ENCODE measurements at places on chromosomes 2 and 18.
A peak's percentile ranks its signal among the peaks of the same experiment; 100 is the strongest.

- H3K27me3 ChIP-seq, result no peaks in the 10 kb centered on the region
- H3K4me3 ChIP-seq, result no peak overlapping the region
- peaks cover 42% of the 10 kb centered on the region for H3K36me3 ChIP-seq
- H3K4me1 ChIP-seq, result no peaks in the 10 kb centered on the region
Observed at GRCh38 chr18:3279201-3280185, 17.6 kb downstream of the MYL12B start.

GRCh38 chr2:134324430-134324829 is 70.6 kb downstream of the MGAT5 start:
- H3K27me3 ChIP-seq, result no peaks in the 10 kb centered on the region
- H3K4me1 ChIP-seq, result peaks cover 25% of the 10 kb centered on the region
- no peak overlapping the region for H3K27ac ChIP-seq
- DNase-seq, result no peak

GRCh38 chr2:58514252-58514651 is 273.1 kb upstream of the FANCL start:
- H3K4me1 ChIP-seq, result no peaks in the 10 kb centered on the region
- DNase-seq, result no peak
- H3K27ac ChIP-seq, result no peak overlapping the region
- H3K36me3 ChIP-seq, result no peaks in the 10 kb centered on the region
- no peaks in the 10 kb centered on the region for H3K27me3 ChIP-seq

DNA sequence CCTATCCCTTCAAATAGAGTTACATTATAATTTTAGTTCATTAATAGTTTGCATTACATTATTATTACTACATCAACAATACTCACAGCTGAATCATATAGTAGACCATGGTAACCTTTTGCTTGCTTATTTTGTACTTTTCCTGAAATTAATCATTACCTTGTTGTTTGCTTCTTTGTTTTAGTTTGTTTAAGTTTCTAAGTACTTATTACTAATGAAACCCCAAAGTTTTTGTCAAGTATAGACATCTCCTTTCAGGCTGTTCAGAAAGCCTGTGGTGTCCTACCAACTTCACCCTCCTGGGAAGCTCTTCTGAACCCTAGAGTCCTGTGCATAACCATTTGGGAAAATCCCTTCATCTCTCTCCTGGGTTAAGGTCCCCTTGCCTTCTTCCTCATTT is 43.5 kb upstream of the LAPTM4A start:
- H3K4me1 ChIP-seq, result no peaks in the 10 kb centered on the region
- H3K27ac ChIP-seq, result no peak overlapping the region
- H3K27me3 ChIP-seq, result no peaks in the 10 kb centered on the region
- no peaks in the 10 kb centered on the region for H3K36me3 ChIP-seq
- no peak overlapping the region for H3K4me3 ChIP-seq

DNA sequence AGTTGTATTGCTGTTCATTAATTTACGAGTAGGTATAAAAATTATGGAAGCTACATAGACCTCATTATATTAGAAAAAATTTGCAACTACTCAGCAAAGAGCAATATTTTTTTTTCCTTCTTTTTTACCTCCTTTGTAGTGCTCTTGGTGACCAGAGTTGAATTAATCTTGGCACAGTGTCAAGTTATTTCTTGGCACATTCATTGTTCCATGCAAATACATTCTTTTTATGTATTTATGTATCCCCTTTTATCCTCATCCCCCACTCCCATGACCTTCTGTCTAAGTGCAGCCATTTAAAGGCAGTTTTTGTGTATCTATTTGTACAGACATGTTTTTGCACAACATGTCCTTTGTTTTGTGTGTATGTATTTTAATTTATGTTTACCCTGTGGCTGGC is 224.5 kb downstream of the CCDC102B start:
- no peak overlapping the region for H3K4me3 ChIP-seq
- H3K4me1 ChIP-seq, result no peaks in the 10 kb centered on the region
- no peak overlapping the region for H3K27ac ChIP-seq
- no peaks in the 10 kb centered on the region for H3K27me3 ChIP-seq

- peaks cover 44% of the 10 kb centered on the region for H3K4me1 ChIP-seq
- H3K27ac ChIP-seq, result peak overlapping the region; percentile 95
- DNase-seq, result no peak
- H3K36me3 ChIP-seq, result no peaks in the 10 kb centered on the region
- H3K27me3 ChIP-seq, result no peaks in the 10 kb centered on the region
Observed at GRCh38 chr18:56651771-56652092, 573 bp downstream of the WDR7 start.

- DNase-seq, result no peak
- H3K36me3 ChIP-seq, result no peaks in the 10 kb centered on the region
- no peak overlapping the region for H3K4me3 ChIP-seq
- no peaks in the 10 kb centered on the region for H3K4me1 ChIP-seq
- H3K27ac ChIP-seq, result no peak overlapping the region
Observed at GRCh38 chr18:2471523-2471922, 99.8 kb downstream of the METTL4 start.

- H3K27me3 ChIP-seq, result no peaks in the 10 kb centered on the region
- no peaks in the 10 kb centered on the region for H3K4me1 ChIP-seq
Observed at GRCh38 chr2:54928719-54929118, 121.5 kb downstream of the RTN4 start.

- H3K4me3 ChIP-seq, result no peak overlapping the region
- no peak overlapping the region for H3K27ac ChIP-seq
- H3K27me3 ChIP-seq, result peaks cover 3% of the 10 kb centered on the region
- H3K4me1 ChIP-seq, result no peaks in the 10 kb centered on the region
Observed at GRCh38 chr2:238601433-238602222, 174.9 kb downstream of the ASB1 start.

DNA sequence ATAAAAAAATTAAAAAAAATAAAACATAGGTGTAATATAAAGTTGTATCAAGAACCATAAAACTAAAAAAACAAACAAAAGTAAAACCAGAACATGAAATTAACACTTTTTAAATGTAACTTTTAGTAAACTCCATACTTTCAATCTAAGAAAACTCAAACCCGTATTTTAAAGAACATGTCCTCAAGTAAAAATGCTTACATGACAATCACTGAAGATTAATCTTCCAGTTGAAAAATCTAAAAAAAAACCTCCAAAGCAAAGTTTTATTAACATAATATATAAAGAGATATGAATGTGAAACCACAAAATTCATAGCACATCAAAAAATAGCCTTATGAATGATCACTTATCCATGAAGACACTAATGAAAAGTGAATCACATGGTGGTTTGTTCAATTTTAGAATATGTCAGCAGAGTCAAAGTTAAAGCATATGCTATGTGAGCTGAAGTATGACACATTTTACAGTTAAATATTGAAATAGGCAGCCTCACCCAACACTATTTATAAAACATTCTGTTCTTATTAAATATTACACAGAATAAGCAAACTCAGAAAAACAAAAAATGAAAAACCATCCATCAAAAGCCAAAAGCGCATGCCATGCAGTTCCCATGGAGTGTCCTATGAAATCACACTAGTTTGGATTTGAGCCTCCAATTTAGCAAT is 23.1 kb upstream of the CHAC2 start:
- H3K4me1 ChIP-seq, result no peaks in the 10 kb centered on the region
- H3K4me3 ChIP-seq, result no peak overlapping the region
- DNase-seq, result no peak
- H3K36me3 ChIP-seq, result peaks cover 21% of the 10 kb centered on the region

GRCh38 chr2:186590759-186591505 is 1.1 kb downstream of the ITGAV start:
- H3K27me3 ChIP-seq, result no peaks in the 10 kb centered on the region
- H3K27ac ChIP-seq, result peak overlapping the region; percentile 69
- DNase-seq, result peak; percentile 50
- peaks cover 19% of the 10 kb centered on the region for H3K4me1 ChIP-seq
- peak overlapping the region; percentile 90 for H3K4me3 ChIP-seq
- H3K36me3 ChIP-seq, result no peaks in the 10 kb centered on the region

GRCh38 chr2:129752686-129753085 is 226.8 kb upstream of the RAB6C start:
- DNase-seq, result no peak
- no peaks in the 10 kb centered on the region for H3K27me3 ChIP-seq
- no peaks in the 10 kb centered on the region for H3K4me1 ChIP-seq

DNA sequence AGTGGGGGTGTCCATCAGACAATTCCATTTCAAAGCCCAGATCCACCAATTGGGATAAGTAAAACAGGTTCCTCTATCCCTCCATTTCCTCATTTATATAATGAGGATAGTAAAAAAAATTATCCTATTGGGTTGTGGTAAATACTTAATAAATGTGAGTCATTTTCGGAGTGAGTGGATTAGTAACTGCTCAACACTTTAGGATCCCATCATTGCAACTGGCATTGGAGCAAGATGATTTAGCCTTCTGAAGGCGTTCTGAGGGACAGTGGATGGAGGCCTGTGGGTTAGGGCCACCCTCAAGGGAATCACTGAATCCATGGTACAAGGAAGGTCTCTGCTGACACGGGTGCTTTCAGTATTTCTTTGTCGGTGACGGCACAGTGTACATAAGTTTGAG is 108.6 kb upstream of the FZD7 start:
- no peak for DNase-seq

DNA sequence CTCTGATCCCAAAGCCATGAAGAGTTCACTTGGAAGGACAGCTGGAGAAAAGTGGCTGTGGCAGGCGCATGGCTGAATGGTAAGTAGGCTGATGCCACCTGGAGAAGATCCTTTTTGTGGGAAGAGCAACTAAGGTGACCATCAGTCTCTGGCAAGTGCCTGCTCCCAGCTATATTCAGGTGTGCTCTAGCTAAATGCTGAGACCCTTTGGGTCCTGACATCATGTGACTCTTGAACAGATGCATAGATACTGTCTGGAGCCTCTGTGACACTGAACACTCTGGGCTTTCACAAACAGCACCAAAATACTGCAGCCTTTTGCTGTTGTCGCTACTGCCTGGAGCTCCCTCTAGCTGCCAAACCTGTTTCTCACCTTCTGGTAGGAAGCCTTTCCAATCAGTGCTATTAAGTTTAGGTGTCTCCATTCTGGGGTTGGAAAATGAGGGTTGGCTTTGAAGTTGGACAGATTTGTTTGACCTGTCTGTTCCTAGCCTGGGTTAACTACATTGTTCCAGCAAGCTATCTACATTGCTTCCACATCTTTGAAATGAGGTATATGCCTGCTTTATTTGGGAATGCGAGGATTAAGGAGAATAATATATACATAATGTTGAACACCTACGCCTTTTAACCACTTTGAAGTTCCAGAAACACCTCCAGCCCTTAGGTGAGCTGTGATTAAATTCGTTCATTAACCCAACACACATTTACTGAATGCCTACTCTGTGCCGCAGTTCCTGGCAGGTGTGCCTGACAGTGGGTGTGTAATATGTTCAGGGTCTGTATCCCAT is 3.1 kb downstream of the EGR4 start:
- peaks cover 35% of the 10 kb centered on the region for H3K4me1 ChIP-seq
- H3K27me3 ChIP-seq, result peaks cover 24% of the 10 kb centered on the region
- no peak overlapping the region for H3K27ac ChIP-seq
- H3K4me3 ChIP-seq, result no peak overlapping the region
- no peaks in the 10 kb centered on the region for H3K36me3 ChIP-seq

DNA sequence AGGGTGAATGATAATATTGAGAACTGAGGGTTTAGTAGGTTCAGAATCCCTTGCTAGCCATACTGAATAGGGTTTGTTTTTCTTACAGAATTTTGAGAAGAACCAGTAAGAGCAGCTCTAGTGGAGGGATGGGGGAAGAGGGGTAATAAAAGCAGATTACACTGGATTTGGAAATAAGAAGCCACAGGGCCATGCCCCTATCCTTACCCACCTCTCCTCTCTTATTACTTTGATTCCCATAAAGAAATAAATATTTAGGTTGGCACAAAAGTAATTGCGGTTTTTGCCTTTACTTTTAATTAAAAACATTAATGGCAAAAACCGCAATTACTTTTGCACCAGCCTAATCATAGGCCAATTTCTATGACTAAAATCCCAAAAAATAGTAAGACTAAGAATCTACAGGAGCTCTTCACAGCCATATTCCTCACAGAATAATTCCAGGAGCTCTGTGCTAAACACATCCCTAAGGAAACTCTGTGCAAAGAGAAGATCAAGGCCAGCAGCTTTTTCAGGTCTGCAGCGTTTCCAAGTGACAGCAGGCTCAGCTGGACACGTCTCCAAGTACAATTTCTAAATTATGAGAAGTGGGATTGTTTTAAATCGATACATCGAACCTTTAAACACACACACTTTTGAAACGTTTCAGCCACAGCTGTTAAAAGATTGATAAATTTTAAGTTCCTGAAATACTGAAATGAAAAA is 58.4 kb upstream of the RTN4 start:
- H3K4me1 ChIP-seq, result no peaks in the 10 kb centered on the region
- H3K27me3 ChIP-seq, result no peaks in the 10 kb centered on the region
- no peak overlapping the region for H3K4me3 ChIP-seq
- H3K36me3 ChIP-seq, result no peaks in the 10 kb centered on the region
- H3K27ac ChIP-seq, result no peak overlapping the region

DNA sequence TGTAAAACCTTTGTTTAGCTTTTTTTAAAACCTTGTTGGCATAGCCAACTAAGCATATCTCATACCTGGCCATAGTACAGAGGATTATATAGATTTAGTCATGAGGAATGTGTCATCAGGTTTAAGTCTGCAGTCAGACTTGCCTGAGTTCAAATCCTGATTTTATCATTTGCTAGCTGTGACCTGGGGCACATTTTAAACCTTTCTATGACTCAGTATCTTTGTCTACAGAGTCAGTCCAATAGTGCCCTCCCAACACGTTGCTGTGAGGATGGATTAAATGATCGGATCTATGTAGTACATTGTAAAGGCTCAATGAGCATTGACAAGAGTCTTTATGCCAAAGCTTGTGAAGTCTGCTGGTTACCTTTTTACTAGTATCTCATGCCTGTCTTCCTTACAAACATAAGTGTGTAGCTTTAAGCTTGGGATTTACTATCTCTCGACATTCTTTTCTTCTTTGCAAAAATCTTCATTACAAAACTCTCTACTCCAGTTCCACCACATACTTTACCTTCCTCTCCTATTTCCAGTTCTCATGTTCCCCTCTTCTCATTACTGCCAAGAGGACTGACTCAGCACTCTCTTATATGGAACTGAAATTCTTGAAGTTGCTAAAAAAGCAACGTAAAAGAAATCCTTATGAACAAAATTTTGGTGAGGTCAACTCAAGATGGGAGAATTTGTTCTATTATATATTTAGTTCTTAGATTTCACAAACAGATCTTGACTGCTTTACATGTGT is 68.1 kb upstream of the RBMS1 start:
- H3K4me3 ChIP-seq, result no peak overlapping the region
- H3K4me1 ChIP-seq, result no peaks in the 10 kb centered on the region
- DNase-seq, result no peak
- no peak overlapping the region for H3K27ac ChIP-seq
- no peaks in the 10 kb centered on the region for H3K36me3 ChIP-seq
